ENCODE measurements at places on chromosomes 4 and X.

- DNase-seq, result no peak
Observed at GRCh38 chr4:168480931-168481611, 779 bp upstream of the DDX60L start.

DNA sequence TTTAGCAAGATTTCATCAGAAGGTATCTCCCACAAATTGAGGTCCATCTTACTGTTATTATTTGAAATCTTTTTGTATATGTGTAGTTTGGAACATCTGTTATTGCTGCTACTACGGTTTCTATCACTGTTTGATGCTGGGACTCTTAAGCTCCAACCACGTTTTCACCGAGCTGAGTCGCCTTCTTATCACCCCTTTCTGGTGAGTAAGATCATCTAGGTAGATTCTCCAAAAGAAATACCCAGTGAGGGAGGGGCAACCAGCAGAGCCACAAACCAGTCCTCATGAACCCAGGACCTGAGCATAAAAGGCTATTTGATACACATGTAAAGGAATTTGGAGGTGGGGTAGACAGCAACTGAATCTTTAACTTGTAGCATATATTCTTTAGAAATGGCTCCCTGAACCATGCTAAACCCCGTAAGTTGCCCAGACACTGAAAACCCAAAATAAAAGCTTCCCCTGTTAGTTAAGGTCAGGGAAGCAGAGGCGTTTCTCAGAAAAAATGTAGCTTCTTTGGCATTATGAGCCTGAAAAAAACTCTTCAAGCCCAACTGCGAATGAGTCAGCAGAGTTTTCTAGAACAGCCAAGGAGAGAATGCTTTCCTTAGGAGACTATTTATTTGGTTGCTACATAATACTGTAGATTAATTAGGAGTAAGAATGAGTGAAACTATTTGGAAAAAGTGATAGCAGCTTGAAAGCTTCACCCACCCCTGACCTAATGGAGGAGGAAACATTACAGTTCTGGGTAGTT is 53.8 kb upstream of the ATXN3L start:
- no peak for DNase-seq

DNA sequence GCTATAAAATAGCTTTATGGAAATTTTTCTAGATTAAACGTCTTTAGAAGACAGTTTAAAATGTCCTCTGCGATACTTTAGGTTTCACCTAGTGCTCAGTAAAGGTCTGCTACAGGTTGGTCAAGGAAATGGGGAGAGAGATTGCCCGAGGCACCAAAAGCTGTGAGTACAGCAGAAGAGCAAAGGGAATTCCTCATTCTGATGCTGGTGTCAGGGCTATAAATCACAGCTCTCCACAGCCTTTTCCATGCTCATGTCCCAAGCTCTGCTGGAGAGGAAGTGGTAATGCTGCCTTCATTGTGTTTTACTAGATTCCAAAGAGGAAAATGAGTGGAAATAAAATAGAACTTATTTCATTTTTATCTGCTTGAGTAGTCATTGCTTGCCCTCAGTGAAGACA is 2060.4 kb downstream of the ARAP2 start:
- DNase-seq, result no peak

DNA sequence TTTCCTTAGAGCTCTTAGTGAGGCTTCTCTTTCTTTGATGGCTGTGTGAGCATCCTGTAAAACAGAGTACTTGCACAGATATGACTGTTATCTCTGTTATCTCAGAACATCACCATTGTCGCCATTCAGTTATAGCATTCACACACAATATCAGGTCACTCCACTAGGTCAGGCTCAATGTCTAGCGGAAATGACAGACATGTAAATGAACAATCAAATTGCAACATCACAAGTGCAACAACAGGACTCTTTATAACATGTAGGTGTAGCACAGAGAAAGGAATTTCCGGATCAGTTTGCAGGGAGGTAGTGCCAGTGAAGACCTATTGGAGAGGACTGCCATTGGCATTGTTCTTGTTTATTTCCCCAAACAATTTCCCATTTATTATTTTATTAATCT is 43.2 kb upstream of the IGSF1 start:
- no peak for DNase-seq

DNA sequence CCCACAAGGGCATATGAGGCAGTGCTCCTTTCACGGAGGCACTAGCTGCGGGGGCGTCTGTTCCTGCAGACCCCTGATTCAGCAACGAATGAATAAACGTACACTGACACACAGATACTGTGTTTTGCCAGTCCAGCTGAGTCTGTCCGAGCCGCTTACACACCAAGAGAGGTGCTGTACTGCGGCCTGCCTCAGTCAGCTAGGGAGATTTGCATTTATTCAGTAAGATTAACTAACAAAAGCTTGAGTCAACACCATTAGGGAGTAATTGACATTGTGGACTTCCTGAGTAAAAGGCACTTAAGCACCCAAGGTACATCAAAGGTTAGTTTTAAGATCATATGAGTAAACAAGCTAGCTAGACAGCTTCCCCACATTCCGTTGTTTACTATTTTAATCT is 31.0 kb upstream of the BEX4 start:
- DNase-seq, result no peak

- no peak for DNase-seq
Observed at GRCh38 chrX:154058214-154058997, 38.7 kb upstream of the IRAK1 start.

- no peak for DNase-seq
Observed at GRCh38 chr4:143549928-143550327, 36.4 kb downstream of the SMARCA5 start.

GRCh38 chr4:8228319-8229250 is 29.5 kb downstream of the SH3TC1 start:
- DNase-seq, result peak; percentile 42

- no peak for DNase-seq
Observed at GRCh38 chr4:171719691-171720090, 93.5 kb upstream of the GALNTL6 start.

GRCh38 chr4:30427932-30428331 is 292.2 kb upstream of the PCDH7 start:
- no peak for DNase-seq

DNA sequence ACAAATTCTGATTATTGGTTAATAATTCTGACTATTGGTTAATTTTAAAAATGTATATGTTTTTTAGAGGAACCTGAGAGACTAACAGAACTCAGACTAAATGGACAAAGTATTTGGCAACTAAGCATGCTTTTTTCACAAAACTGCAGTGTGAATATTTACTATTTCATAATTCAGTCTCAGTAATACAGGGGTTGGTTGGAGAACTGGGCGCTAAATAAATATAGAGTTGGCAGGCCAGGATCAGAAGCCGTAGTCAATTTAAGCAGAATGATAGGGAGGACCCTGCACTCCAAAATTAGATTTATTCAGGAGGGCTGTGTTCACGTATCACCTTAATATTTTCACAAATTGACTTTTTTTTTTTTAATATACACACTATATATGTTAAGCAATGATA is 5.8 kb downstream of the TIGD2 start:
- DNase-seq, result no peak

GRCh38 chr4:132284910-132285426 is 864.1 kb upstream of the PCDH10 start:
- no peak for DNase-seq

- no peak for DNase-seq
Observed at GRCh38 chrX:139020801-139021200, 309.3 kb upstream of the FGF13 start.

- no peak for DNase-seq
Observed at GRCh38 chr4:35966566-35966965, 277.7 kb downstream of the ARAP2 start.

DNA sequence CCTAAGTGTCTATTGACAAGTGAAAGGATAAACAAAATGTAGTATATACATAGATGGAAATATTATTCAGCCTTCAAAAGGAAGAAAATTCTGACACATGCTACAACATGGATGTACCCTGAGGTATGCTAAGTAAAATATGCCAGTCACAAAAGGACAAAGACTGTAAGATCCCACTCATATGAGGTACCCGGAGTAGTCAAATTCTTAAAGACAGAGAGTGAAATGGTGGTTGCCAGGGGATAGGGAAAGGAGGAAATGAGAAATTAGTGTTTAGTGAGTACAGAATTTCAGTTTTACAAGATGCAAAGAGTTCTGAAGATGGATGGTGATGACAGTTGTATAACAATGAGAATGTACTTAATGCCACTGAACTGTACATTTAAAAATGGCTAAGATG is 102.3 kb upstream of the NAP1L5 start:
- no peak for DNase-seq

DNA sequence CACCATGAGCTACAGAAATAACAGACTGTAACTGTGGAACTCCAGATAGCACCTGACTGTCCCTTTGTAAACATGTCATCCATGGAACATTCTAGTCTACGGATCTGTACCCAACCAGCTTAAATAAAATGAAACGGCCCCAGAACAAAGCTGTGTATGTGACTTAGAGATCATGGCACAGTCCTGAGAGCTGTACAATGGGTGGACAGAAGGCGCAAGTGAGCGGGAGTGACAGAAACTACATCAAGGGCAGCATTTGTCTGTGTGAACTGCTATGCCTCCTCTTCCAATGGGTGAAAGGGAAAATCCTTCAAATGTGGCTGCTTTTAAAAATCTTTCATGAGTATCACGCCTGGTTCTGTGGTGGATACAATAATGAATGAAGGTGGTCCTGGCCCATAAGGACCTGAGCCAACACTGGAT is 72.5 kb downstream of the FAT1 start:
- DNase-seq, result no peak

- DNase-seq, result no peak
Observed at GRCh38 chrX:19785647-19786046, 101.8 kb downstream of the SH3KBP1 start.

GRCh38 chr4:7410446-7410845 is 24.3 kb downstream of the PSAPL1 start:
- no peak for DNase-seq

- no peak for DNase-seq
Observed at GRCh38 chr4:103318327-103318726, 120.2 kb upstream of the CENPE start.

- DNase-seq, result no peak
Observed at GRCh38 chr4:114874321-114874720, 239.1 kb downstream of the NDST4 start.

- no peak for DNase-seq
Observed at GRCh38 chr4:5952286-5952974, 59.5 kb upstream of the CRMP1 start.

DNA sequence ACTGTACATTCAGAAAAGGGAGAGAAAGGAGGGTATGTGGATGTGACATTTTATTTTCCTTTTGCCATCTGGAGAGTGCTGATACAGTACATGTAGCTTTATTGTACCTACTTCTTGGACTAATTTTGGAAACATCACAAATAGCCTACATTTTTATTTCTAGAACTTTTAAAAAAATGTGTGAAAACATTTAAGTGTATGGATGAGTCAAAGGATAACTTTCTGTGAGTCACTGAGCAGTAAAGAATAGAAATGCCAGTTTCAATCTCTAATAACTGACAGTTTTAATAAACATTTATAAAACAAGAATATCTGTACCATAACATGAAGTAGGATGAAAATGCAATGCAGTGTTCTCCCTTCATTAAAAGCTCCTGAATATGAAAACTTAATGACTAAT is 374.4 kb upstream of the NWD2 start:
- DNase-seq, result no peak

- DNase-seq, result no peak
Observed at GRCh38 chr4:61571761-61572559, 371.8 kb downstream of the ADGRL3 start.

DNA sequence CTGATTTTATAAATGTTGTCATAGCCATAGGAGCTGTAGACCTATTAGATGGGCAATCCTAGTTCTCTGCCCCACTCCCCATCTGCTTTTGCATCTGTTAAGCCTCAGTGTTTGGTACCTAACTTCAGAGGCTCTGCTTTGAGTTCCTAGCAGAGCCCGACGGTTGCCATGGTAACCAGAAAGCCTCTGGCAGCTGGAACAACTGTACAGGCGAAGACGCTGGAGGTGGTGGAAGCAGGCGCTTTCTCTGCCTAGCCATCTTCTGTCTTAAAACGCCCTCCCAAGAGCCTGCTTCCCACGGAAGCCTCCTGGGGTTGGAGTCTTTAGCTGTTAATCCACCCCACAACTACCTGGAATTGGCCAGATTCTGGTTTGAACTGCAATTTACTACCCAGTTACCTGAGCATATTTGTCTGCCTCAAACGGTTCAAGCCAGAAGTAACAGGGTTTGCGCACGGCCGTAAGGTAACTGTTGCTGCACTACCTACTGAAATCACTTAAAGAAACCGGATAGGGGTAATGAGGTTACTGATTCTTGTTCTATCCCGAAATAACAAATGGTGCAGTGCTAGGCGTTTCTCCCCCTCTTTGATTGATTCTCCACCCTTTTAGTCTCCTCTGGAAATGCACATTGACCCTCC is 1.0 kb upstream of the GABRG1 start:
- no peak for DNase-seq

- no peak for DNase-seq
Observed at GRCh38 chr4:177490769-177491168, 48.5 kb upstream of the AGA start.

GRCh38 chr4:185566425-185566824 is 31.1 kb upstream of the PDLIM3 start:
- DNase-seq, result no peak

DNA sequence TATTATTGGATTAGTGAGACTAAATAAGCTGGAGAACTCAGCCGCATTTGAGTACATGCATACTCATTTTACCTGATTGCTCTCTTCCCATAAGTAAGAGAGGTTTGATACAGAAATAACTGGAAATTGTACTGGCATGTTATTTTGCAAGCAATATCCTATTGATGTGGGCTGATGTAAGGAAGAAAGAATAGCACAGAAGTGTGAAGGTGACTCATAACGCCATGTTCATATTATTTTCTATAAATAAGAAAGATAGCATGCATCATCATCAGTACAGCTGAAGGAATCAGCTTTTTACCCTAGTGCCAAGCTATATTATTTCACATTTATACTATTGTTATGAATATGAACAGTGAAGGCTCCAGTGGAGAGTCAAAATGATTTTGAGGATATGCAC is 138.3 kb upstream of the FAM47A start:
- no peak for DNase-seq

DNA sequence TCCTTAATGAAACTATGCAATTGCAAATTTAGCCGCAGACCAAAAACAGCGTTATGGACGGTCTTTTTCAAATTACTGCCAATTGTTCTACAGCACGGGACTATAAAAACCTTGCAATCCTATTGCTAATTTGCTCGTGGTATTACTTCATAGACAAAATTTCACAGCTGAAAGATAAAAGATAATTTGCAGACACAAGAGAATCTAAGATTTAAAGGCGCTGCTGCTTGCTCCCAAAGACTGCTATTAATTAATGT is 1.4 kb upstream of the CAMK2D start:
- DNase-seq, result no peak

GRCh38 chr4:102454981-102455685 is 46.0 kb upstream of the NFKB1 start:
- no peak for DNase-seq

- DNase-seq, result no peak
Observed at GRCh38 chr4:8283631-8284121, 14.1 kb downstream of the HTRA3 start.

GRCh38 chrX:9790866-9791265 is 4.6 kb downstream of the SHROOM2 start:
- DNase-seq, result no peak

DNA sequence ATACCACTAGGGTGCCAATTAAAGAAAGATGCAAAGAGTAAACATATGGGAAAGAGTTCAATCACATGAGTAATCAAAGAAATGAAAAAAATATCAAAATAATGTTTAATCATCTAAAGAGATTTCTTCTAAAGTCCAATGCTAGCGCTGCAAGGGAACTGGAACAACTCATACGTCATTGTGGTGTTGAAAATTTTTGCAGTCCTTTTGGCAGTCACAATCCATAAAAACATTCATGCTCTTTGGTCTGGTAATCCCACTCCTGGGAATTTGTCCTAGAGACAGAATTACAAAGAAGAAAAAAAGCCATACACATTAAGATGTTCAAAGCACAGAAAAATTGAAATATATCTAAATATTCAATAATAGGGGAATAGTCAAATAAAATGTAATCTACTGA is 4.6 kb downstream of the P2RY4 start:
- no peak for DNase-seq

Measured in esophagus squamous epithelium (tissue), 5 donors.